Stimulated activated CD8-positive, alpha-beta memory T cell treated with anti-CD3 and anti-CD28 coated beads, Interleukin-7, amount 100 ng/mL, for 24 hours (primary cell): ENCODE measurements at places on chromosomes 1 and 21.
A peak's percentile ranks its signal among the peaks of the same experiment; 100 is the strongest.

- no peak for DNase-seq
Observed at GRCh38 chr1:58304346-58304975, 242.1 kb downstream of the OMA1 start.

- no peak for DNase-seq
Observed at GRCh38 chr1:245599371-245600174, 444.8 kb downstream of the KIF26B start.

DNA sequence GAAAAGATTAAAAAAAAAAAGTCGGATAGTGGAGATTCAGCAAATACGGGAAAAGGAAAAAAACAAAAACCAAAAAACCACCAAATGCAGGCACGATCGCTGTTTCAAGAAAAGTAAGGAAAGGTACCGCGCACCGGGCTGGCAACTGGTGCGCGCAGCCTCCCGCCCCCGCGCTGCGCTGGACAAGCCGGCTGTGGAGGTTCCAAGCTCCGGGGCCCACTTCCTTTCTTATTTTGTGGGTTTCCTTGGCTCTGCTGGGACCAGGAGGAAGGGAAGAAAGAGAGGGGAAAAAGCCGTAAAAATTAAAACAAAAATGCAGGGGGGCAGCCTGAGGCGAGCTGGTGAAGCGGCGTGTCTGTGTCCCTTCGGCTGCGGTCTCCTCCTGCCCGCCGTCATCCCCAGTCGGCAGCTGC, 233 bp downstream of the ADAMTS5 start:
- DNase-seq, result no peak

GRCh38 chr1:229098903-229099578, 171.9 kb upstream of the RAB4A start:
- DNase-seq, result no peak

DNA sequence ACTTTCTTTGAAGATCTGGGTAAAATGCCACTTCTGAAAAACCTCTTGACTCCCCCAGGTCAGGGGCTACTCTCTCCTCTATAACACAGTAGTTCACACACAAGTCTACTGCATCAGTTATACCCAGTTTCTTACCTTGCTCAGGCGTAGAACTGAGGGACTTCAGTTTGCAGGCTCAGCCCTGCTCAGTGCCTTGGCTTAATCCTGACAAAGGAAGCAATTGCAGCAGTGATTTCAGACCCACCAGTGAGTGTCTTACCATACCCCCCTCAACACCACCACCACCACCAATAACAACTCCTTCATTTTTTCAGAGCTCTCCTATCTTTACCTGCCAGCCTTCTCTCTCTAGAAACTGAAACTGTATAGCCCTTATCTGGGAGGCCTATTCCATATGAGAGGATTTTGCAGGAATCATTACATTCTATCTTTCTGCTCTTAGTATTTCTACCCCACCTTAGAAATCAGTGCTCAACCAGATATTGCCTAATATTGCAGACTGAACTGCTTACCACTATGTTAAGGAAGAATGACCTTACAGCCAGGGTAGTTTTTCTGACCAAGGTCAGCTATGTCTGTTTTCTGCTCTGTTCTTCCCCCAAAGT, 105.5 kb upstream of the S1PR1 start:
- no peak for DNase-seq

GRCh38 chr1:33119532-33120217, 38.7 kb downstream of the AZIN2 start:
- DNase-seq, result no peak

GRCh38 chr1:114559356-114559755, 22.1 kb downstream of the BCAS2 start:
- no peak for DNase-seq

GRCh38 chr1:230581446-230582079, 60.7 kb upstream of the COG2 start:
- DNase-seq, result no peak

- DNase-seq, result no peak
Observed at GRCh38 chr1:55259911-55260609, 44.9 kb upstream of the USP24 start.

DNA sequence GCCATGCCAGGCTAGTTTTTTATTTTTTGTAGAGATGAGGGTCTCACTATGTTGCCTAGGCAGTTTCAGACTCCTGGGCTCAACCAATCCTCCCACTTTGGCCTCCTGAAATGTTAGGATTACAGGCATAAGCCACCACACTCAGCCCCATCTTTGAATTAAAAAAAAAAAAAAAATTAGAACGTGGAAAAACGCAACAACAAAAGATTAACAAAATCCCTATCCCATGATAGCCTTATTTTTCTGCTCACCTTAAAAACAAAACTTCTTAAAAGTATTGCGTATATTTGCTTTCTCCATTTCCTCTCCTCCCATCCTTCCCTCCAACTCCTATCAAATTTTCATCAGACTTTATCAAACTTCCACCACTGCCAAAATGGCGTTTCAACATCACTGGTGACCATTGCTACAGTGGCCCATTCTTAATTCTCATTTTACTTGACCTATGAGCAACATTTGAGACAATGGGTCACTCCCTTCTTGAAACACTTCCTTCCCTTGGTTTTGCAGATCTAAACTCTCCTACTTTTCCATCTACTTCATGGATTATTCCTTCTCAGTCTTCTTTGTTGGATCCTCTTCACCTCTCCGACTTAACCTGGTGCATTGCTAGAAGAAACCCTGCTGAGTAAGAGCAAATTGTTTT, 579 bp upstream of the ZNF684 start:
- DNase-seq, result no peak

DNA sequence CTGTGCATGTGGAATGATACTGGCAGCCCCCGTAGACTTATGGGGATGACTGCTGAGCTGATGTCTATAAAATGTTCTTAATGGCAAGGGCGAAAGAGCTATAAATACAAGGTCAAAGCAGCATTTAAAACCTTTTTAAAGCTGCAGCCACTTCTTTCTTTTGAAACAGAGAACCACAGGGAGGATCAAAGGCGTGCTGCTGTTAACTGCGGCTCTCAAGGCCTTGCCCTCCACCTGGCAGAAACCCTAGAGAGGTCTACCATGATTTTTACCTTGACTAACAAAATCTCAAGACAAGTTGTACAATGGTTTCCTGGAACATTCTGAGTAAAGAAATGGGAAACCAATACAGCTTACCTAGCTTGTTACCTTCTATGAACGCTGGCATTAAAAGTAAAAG, 89.7 kb downstream of the SLC45A1 start:
- no peak for DNase-seq

GRCh38 chr1:231964241-231964640, 337.7 kb downstream of the DISC1 start:
- DNase-seq, result no peak

GRCh38 chr1:60866226-60866900, 216.0 kb upstream of the NFIA start:
- DNase-seq, result no peak

- DNase-seq, result no peak
Observed at GRCh38 chr1:221087919-221088318, 208.7 kb downstream of the HLX start.

DNA sequence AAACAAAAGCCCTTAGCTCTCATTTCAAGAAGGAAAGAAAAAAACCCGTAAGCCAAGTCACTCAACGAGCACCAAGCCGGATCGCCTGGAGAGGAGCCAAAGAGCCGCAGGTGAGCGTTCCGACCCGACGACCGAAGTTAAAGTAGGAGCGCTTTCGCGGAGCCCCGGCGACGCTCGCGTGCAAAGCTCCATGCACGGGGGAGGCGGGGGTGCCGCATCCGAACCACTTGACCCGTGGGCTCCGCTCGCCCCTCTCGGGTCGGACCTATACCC, 382 bp downstream of the GPBP1L1 start:
- DNase-seq, result peak; percentile 30

DNA sequence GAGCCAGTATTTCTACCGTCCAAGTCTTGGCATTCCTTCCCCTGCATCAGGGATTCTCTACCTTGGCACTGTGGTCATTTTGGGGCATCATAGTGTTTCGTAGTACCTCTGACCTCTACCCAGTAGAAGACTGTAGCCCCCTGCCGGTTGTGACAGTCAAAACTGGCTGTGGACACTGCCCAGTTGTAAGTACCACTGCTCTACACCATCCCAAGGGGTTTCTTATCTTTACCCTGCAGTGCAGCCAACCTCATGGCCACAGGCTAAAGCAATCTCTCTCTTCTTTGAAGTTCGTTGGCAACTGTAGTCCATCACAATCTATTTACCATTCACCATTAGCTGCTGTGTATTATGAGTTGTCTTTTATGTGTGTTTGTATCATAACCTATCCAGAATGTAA, 29.3 kb upstream of the ERO1B start:
- no peak for DNase-seq

DNA sequence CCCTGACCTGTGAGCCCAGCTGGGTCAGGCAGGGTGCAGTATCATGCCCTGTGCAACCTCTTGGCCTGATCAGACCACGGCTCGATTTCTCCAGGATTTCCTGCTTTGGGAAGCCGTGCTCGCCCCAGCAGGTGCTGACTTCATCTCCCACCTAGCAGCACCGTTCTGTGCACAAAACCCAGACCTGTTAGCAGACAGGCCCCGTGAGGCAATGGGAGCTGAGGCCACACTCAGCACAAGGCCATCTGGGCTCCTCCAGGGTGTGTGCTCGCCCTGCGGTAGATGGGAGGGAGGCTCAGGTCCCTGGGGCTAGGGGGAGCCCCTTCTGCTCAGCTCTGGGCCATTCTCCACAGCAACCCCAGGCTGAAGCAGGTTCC, 29.6 kb downstream of the SLC19A1 start:
- DNase-seq, result no peak

- DNase-seq, result no peak
Observed at GRCh38 chr1:25729790-25730644, 70.0 kb upstream of the SELENON start.

GRCh38 chr1:145983206-145983675, 13.1 kb downstream of the TXNIP start:
- DNase-seq, result no peak

DNA sequence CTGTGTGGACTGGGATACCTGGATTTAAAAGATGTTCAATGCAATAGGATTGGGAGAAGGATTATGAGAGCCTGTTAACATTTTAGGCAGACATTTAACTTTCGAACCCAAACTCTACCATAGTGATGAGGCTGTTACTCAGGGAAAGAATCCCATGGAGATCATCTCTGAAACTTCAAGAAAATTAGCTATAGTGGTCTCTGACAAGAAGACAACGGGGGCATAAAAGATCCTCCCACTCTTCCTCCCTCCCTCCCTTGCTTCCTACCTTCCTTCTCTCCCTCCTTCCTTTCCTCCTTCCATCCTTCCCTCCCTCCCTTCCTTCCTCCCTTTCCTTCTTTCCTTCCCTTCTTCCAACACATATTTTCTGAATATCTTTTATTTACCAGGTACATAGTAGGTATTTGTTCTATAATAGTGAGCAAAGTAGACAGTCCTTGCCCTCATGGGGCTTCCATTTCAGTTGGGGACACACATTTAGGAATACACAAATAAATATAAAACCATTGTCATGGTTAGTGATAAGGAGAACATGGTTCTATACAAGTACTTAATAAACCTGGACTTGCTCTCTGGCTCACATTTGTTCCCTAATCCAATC, 143.2 kb downstream of the ATP6V1G3 start:
- DNase-seq, result no peak

DNA sequence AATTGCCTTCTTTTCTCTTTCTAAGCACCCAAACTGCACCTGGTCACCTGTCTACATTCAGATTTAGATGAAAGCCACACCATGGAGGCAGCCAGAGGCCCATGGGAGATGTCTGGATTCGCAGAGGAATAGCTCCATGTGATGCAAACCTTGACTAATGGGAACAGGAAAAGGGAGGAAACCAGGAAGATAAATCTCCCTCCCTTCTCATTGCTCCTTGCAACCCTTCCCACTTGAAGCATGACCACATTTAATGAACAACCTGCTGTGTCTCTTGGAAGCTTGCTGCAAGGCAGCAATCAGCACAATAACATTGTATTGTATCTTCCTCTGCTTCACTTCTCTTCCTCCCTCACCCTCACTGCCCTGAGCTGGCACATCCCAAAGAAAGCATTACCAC, 42.6 kb upstream of the KLF17 start:
- no peak for DNase-seq

- DNase-seq, result peak; percentile 74
Observed at GRCh38 chr1:202189001-202189790, 4.4 kb upstream of the LGR6 start.

GRCh38 chr1:25541889-25542658, 1.3 kb upstream of the LDLRAP1 start:
- no peak for DNase-seq

DNA sequence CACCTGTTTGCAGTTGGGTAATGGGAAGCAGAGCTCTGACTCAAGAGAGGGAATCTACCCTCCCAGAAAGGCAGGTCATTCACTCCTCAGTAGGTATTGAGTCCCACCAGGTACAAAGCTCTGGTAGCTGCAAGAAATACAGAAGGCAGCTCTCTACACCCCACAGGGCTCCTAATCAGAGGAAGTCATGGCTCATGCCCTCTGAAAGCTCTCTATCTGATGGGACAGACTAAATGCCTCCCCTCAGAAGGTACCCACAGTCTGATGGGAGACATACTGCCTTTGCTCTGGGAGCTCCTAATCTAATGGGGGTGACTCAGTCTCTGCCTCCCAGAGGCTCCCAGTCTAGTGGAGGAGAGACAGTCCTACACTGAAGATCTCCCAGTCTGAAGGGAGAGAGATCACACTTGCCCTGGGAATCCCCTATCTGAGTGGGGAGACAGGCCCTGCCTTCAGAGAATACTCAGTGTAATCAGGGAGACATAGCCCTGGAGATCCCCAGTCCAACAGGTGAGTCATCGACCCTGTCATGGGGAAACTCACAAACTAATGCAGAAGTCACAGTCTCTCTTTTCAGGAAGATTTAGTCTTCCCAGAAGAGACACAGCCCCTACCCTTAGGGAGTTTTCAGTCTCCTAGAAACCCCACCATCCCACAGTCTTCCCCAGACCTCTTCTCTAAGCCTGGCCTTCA, 23.7 kb downstream of the CAMK1G start:
- no peak for DNase-seq

DNA sequence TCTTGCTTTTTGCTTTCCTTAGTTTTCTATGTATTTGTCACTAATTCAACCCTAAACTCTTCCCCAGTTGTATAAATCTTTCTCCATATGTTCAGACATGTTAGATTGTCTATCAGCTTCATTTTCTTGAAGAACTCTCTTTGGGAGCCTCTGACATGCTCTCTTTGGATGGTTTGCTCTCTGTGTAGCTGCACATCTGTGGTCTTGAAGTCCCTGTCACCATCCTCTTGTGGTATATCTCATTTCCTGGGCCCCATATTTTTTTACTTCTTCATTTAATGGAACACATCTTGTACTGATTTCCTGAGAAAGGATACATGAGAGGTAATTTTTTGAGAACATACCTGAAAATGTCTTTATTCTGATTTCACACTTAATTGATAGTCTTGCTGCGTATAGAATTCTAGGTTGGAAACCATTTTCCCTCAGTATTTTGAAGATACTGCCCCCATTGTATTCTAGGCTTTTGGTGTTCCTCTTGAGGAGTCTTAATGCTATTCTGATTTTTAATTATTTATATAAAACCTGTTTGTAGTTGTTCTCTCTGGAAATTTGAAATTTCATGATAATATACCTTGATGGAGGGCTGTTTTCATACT, 72.6 kb downstream of the ST3GAL3 start:
- DNase-seq, result no peak
